ENCODE measurements at places on chromosomes 11 and 22.
A peak's percentile ranks its signal among the peaks of the same experiment; 100 is the strongest.

- ATAC-seq: no peak
These were observed 13.1 kb upstream of the MMP1 start for GRCh38 chr11:102810950-102811660.

GRCh38 chr11:97622795-97623194 is 1233.0 kb downstream of the JRKL start:
- ATAC-seq: no peak

DNA sequence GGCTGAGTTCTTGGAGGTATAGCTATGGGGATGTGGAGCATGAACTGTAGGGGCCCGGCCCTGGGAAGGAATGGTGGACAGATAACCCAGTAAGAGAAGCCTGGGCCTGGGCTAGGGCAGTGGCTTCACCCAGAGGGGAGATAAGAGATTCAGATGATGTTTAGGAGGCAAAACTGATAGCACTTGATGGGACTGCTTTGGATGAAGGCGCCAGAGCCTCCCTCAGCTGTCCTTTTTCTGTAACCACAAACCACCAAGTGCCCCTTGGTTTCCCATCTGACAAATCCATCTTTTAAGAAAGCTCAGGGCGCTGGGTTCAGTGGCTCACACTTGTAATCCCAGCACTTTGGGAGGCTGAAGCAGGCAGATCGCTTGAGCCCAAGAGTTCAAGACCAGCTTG is 23.4 kb downstream of the RELT start:
- no peak for ATAC-seq

DNA sequence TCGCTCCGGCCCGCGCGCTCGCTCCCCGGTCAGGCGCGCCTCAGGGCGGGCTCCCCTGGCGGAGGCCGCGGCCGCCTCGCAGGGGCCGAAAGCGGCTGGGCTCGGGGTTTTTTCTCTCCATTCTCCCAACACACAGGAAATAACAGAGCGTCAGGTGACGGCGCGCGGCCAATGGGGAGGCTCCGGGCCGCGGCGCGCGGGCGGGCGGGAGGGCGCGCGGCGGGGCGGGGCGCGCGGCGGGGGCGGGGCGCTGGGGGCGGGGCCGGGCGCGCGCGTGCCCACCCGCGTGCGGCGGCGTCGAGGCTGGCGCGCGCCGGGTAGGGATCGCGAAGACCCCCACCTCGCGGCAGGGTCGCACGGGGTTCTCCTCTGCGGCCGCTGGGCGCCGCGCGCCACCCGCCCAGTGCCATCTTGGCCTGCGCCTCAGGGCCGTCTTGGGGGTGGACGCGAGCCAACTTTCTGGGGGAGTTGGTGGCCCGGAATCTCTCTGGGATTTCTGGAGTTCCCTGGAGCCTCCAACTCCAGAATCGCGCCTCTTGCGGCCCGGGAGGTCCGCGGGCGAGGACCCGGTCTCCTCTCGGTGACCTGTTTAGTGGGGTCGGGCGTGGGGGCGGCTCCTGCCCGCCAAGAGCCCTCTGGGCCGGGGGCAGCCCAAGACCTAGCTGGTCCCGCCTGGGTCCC is at the start of gene TCF20:
TCF20 (minus strand) TSS at position 144 of the 681 bp plus-strand sequence. CDS start 55,348 bp downstream, outside the sequence.
- ATAC-seq: peak; percentile 84

- ATAC-seq: no peak
These were observed 1022.8 kb downstream of the BRD1 start for GRCh38 chr22:48804811-48805301.

DNA sequence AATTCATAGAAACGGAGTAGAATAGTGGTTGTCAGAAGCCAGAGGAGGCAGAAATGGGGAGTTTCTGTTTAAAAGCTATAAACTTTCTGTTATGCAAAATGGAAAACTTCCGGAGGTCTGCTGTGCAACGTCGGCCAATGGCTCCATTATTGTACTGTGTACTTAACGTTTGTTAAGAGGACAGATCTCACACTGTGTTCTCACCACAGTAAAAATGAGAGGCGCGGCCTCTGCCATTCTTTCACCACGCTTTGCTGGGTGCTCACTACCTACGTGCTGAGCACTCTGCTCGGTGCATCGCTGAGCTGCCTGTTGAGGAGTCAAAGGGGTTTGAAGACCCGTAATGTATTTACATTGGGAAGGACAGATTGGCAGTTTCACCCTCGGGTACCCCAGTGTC is 218.8 kb upstream of the B3GAT1 start:
- no peak for ATAC-seq

DNA sequence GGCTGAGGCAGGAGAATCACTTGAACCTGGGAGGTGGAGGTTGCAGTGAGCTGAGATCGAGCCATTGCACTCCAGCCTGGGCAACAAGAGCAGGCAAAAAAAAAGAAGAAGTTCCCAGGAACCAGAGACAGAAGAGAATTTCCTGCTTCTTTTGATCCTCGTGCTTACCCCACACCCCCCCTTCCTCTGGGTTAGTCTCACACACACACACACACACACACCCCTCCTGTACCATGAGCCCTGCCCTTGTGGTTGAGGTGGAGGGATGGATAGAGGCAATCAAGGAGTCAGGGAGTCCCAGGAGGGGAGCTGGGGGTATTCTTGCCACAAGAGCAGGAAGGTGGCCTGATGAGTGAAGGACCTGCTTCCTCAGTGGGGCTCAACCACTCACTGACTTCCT is 4.1 kb upstream of the UBE2L6 start:
- no peak for ATAC-seq

DNA sequence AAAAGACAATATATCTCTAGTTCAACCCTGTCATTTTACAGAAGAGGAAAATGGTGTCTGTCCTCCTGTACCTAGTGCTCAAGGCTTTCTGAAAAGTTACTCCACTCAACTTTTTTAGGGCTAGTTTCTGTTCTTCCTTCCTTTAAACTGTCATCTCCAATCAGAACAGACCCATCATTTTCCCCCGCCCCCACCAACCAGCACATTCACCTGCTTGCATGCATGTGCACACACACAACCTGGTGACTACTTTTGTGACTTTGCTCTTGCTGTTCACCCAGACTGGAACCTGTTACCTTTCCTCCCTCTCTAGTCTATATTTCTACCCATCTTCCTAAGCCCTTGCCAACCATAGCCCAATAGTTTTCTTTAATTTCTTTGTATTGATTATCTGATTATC is 5.6 kb downstream of the FBXO7 start:
- peak; percentile 49 for ATAC-seq

DNA sequence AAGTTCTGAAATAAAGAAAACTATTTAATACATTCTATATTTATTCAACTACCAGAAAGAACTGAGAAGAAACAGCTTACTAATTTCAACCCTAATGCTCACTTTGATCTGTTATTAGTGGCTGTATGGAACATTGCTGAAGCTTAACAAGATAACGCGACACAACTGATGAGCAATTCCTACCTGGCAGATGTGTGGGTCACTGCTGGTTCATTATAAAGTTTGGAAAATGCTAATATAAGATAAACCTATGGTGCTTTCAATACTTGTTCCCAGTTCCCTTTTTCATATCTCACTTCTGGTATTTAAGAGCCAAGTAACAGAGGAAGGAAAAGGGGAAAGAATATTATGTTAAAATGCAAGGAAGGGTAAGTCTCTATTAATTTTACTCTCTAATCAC is 10.5 kb downstream of the CTSC start:
- peak; percentile 50 for ATAC-seq

DNA sequence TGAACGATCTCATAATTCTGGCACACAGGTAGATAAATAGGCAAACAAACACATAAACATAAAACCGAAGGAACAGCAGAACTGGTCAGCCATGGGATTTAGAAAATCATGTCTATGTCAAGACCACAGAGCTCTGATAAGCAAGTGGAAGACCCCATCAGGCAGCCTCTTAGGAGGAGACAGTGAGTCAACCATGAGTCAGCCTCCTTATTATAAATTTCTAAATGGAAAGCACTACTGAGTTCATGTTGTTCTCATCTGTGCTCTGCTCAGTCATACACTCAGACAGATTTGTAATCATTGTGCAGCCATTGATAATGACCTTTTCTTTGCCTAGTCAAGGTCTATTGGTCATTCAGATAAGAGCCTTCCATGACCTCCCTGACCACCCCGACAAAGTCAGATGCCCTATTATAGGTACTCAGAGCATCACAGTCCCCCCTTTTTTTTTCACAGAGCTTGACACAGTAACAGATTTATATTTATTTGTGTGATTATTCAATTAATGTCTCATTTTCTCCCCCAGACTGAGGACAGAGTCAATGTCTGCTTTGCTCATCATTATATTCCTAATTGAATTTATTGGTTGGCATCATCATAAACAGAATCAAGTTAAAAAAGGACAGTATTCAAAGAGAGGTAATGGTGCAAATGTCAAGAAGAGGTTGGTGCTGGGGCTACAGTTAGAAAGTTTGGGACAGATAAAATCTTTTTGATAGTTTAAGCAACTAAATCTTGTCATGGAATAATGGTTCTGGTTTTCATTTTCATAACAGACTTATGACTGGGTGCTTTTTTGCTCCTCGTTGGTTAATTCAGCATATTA is 579.7 kb upstream of the CCDC90B start:
- no peak for ATAC-seq

DNA sequence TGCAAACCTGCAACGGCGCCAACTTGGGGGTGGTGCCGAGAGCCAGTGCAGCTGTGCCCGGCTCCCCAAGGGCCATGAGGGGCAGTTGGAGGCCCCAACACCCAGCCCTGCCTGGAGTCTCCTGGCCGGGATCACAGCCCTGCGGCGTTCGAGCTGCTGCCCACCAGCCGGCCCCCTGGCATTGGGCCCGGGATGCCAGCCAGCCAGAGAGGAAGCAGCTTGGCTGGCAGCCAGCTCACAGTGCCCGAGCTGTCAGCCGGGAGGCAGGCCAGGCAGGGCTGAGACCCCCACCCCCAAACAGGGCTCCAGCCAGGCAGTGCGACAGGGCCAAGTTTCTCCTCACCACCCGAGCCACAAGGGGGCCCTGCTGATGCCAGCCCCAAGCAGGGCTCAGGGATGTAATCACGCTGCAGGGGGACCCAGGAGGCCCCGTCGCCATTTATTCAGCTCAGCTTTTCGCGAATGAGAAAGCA is 26.0 kb upstream of the TCF20 start:
- no peak for ATAC-seq

DNA sequence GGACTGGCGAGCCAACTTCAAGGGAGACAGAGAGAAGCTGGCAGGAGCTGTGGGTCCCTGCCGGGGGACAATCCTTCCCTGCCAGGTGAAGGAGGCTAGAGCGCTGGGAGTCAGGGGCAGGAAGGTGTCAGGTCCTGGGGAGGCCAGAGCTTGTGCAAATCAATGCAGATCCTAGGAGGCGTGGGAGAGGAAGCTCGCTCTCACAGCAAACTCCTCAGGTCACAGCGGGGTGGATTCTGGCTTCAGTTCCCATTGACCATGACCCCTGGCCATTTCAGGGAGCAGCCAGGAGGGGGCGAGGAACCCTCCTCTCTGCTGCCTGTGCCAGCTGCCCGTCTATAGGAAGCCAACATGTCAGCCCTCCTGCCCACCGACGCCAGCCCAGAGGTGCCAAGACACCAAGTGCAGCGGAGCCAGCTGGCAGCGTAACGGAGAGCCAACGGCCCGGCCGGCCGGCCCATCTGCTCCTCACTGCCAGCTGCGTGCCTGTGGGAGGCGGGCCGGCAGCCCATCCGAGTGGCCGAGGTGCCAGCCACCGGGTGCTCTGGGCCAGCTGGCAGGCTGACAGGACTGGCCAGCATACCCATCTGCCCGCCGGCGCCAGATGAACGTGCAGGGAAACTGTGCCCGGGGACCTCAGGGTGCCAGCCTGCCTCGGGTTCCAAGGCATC is 374.8 kb downstream of the MIAT start:
- ATAC-seq: no peak

DNA sequence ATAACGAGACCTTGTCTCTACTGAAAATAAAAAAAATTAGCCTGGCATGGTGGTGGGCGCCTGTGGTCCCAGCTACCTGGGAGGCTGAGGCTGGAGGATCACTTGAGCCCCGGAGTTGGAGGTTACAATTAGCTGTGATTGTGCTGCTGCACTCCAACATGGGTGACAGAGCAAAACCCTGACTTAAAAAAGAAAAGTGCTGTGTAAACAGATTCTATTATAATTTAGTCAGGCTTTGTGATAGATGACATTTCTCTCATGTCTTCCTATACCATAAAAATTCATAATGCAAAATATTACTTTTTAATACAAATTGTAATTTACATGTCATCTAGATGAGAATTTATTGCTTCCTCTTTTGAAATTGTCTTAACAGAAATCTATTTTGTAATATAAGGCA is 94.1 kb downstream of the MTMR3 start:
- ATAC-seq: no peak

- no peak for ATAC-seq
These were observed 9.1 kb upstream of the MAPK8IP1 start for GRCh38 chr11:45876401-45876800.

DNA sequence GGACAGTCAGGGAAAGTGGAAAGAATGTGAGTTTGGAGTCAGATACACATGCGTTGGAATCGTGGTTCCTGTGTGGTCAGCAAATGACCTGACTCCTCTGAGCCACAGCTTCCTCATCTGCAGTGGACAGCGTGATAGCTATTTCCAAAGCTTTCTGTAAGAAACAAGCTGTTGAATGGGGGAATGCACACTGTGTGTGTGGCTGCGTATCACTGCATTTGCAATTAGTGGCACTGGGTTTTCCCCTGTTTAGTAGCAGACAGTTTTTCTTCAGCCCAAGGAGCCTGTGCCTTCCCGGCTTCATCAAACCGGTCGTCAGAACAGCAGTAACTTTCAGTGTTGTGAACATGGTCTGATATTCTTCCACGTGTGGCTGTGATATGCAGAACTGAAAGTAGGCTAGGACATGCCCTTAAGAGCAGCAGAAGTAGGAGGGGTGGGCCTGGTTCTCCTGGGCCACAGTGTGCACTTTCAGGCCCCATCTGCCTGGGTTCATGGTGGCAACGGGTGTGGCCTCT is 121.5 kb downstream of the RRAS2 start:
- peak; percentile 39 for ATAC-seq

DNA sequence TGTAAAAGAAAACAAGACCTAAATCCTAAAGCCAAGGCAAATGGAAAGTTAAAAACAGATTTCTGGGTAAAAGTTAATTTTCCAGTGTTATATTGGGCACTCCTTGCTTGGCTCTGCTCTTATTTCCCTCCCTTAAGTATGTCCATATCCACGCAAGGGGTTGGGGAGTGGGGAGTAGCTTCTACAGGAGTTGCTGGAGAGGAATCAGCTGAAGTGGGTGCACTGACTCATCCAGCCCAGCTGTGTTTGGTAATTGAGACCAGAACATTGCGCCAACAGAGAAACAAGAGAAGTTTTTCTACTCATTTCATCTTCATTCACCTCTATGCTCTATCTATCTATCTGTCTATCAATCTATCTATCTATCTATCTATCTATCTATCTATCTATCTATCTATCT is 298.4 kb upstream of the PDGFD start:
- ATAC-seq: no peak

All from activated T-helper 17 cell treated with anti-CD3 and anti-CD28 coated beads, Interleukin-2, amount 50 U/mL, for 72 hours (primary cell).